ENCODE measurements at places on chromosomes 13 and 19.

GRCh38 chr13:51681037-51681678, 96.9 kb downstream of the WDFY2 start:
- DNase-seq = no peak

DNA sequence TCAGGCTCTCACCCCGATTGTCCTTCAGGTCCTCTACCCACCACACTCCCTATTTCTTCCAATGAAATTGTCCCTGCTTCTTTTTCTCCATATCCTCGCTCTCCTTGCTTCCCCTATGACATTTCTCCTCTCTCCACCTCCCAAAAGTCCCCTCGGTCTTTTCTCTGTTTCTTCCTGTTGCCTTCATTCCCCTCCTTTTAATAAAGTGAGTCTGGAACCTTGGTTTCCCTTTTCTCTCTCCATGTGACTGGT, 676 bp upstream of the ZNF574 start:
- DNase-seq = no peak

DNA sequence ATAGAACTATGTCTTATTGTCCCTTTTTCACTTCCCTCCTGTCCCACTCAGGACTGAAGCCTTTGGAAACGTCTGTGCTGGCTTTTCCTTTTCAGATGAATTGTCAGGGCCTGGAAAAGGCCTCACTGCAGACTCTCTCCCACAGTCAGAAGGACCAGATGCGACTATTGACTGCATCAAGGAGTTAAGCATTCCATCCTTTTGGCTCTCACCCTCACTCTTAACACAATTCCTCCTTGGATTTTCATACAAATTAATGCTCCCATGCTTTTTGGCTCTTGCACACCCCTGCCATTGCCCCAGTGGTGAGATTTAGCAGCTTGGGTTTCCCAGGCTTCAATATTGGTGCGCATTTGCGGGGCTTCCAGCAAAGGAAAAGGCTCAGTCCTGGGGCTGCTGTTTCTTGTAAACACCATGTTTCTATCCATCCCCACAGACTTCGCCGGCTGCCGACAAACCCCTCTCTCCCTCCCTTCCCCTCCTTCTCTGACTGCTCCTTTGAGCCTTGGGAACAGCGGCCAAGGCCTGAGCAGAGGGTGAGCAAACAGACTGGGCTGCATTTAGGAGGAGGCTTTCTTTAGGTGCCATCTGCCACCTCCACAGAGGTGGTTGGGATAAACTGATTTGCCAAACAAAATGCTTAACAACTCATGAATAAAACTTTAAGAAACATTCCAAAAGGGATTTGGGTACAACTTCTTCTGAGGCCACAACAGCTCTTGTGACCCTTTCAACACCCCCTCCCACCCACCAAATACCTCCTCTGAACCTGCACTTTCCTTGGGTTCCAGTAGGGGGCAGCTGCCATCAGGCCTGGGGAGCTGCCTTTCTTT, 48.6 kb upstream of the PCDH8 start:
- DNase-seq = no peak

DNA sequence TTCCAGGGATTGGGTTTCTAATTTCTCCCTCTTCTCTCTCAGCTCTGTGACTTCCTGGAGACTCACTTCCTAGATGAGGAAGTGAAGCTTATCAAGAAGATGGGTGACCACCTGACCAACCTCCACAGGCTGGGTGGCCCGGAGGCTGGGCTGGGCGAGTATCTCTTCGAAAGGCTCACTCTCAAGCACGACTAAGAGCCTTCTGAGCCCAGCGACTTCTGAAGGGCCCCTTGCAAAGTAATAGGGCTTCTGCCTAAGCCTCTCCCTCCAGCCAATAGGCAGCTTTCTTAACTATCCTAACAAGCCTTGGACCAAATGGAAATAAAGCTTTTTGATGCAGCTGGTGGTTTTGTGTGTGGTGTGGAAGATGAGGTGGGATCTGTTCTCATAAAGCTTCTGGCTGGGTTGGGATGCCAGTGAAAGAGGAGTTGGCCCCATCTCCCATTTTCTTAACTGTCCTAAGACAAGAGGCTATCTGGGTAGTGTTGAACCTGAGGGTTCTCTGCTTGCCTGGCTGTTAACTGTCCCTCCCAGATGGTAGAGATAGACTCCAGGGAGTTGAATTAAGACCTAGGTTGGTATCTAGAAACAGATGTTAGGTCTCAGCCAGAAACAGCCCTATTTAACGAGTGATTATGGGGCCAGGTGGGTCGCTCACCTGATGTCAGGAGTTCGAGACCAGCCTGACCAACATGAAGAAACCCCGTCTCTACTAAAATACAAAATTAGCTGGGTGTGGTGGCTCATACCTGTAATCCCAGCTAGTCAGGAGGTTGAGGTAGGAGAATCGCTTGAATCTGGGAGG, 1.6 kb downstream of the FTL start:
- DNase-seq = no peak

DNA sequence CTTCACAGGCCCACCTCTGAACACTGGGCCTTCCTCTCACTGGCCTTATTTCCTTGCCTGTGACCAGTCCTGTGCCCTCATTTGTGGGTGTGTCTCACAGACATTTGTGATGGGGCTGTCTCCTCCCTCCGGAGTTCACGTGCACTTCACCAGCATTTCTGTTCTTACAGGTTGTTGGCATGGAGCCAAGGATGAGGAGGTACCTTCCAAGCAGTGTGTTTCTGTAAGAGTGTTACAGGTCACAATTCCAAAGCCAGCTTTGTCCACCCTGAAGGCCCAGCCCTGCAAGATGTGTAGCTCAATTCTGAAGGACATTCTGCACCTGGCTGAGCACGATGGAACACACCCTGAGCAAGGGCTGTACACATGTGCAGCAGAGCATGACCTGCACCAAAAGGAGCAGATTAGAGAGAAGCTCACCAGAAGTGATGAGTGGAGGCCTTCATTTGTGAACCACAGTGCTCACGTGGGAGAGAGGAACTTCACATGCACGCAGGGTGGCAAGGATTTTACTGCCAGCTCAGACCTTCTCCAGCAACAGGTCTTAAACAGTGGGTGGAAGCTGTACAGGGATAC, 8.1 kb downstream of the ZNF749 start:
- no peak for DNase-seq

- no peak for DNase-seq
These were observed 28.7 kb upstream of the FRY start for GRCh38 chr13:32002873-32003272.

DNA sequence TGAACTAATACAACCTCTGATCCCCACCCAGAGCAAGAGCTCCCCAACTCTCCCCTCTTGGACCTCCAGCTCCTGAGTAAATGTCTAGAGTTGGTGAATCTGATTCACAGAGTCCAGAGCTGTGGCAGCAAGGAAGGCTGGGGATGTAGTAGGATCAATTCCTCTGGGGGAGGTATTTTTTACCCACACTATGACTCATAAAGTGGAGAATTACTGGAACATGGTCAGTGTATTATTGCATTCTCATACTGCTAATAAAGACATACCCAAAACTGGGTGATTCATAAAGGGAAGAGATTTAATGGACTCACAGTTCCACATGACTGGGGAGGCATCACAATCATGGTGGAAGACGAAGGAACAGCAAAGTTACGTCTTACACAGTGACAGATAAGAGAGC, 496.7 kb downstream of the EFNB2 start:
- no peak for DNase-seq

DNA sequence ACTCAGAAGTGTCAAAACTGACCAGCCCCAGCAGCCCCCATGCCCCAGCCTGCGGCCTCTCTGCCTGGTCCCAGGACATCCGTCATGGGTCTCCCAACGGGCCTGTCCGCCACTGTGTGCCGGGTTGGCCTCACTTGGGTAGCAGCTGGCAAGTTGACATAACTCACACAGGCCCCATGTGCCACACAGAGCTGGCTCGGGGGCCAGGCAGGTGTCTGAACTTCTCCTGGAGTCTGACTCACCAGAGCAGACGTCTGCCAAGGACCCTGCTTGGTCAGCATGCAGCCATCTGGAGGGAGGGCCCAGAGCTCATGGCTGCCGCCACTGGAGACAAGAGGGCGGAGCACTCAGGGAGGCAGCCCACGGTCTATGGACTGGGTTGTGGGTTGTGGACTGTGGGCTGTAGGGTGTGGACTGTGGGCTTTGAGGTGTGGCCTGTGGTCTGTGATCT, 32.0 kb upstream of the TMEM255B start:
- no peak for DNase-seq

DNA sequence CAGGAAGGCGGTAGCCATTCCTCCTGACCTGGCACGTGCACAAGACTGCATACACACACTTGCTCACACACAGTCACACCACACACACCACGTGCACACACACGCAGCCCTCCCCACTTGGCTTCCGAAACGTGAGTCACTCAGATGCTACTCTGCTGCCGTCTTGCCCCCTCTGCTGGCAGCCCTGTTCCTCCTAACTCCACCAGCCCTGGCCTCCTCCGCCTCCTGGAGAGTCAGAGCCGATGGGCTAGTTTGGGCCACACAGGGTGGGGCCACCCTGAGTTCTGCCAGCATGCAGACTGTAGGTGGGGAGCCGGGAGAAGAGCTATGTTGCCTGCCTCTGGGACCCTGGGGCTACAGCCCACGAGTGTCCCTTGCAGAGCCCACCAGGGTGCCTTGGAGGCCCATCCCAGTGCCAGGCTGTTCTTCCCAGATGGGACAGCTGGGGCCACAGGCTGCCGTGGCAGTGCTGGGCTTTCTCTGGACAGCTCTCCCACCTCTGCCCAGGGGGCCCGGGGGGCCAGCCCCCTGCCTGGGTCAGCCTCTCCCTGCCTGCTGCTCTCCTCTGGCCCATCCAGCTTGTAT, 12.1 kb downstream of the PIN1 start:
- no peak for DNase-seq

GRCh38 chr19:49605605-49606004, 14.6 kb downstream of the PRR12 start:
- DNase-seq = no peak

Data from KG1 (cell line).